A172 (cell line): ENCODE measurements at places on chromosomes 4 and X. TPM values are rescaled to one million over a fixed set of nuclear protein-coding genes. Genes with fewer than 3 reads are reported as not detected.
A peak's percentile ranks its signal among the peaks of the same experiment; 100 is the strongest.

GRCh38 chrX:9482837-9483236 is 18.0 kb downstream of the TBL1X start:
- DNase-seq, result no peak

DNA sequence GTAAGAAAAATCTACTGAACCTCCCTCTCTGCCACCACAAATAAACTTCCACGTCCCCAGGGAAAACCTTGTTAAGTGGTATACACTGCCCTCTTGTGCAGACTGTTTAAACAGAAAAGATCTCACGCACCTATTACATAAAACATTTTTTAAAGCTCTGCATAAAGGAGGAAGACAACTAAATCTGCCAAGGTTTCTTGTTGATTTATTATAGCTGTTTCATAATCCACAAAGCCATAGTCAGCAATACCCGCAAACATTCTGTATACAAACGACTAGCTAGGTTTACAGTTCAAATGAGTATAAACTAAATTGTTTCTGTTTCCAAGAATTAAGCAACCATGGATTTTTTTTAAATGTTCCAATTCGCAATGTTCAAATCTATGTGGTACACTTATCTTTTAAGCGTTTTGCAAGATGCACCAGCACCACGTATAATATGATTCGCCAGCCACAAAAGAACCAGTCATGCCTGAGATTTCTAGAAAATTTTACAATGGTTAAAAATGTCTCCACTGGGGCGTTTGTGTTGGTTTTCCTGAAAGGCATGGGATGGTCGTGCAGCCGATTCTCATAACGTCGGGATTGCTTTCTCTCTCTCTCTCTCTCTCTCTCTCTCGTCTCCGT is 164.6 kb downstream of the PRKX start:
- DNase-seq, result peak; percentile 72

DNA sequence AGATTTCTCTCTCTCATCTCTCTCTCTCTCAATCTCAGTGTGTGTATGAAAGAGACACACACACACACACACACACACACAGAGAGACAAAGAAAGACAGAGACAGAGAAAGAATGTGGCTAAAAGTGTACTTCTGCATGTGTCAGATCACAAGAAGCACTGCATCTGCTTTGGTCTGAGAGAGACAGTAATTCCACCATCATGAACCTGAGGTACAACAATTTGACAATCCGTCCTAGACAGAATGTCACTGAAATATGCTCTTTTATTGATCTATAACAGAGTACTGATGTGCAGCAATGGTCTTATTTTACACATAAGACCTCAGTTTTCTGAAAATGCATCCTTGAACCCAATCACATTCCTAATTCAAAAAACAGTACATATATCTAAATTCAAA is 576.2 kb upstream of the SMIM31 start:
- no peak for DNase-seq

DNA sequence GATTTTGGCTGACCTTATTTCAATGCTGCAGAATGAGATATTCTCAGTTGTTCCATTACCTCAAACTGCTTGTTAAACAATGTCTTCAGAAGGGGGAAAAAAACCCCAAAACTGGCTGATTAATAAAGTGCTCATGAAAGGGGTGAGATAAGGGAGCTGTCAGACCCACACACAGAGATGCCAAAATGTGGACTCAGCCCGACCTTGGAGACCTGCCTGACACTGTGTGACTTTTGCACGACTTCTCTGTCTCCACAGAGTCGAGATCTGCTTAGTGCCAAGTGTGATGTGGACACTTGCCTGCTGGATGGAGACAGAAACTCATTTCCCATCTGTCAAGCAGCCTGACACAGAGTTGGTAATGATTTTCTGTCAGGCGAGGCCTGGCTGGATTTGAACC is 31.5 kb downstream of the REELD1 start:
- DNase-seq, result no peak

- DNase-seq, result peak; percentile 71
Observed at GRCh38 chr4:38266616-38267015, 306.4 kb downstream of the PTTG2 start.

DNA sequence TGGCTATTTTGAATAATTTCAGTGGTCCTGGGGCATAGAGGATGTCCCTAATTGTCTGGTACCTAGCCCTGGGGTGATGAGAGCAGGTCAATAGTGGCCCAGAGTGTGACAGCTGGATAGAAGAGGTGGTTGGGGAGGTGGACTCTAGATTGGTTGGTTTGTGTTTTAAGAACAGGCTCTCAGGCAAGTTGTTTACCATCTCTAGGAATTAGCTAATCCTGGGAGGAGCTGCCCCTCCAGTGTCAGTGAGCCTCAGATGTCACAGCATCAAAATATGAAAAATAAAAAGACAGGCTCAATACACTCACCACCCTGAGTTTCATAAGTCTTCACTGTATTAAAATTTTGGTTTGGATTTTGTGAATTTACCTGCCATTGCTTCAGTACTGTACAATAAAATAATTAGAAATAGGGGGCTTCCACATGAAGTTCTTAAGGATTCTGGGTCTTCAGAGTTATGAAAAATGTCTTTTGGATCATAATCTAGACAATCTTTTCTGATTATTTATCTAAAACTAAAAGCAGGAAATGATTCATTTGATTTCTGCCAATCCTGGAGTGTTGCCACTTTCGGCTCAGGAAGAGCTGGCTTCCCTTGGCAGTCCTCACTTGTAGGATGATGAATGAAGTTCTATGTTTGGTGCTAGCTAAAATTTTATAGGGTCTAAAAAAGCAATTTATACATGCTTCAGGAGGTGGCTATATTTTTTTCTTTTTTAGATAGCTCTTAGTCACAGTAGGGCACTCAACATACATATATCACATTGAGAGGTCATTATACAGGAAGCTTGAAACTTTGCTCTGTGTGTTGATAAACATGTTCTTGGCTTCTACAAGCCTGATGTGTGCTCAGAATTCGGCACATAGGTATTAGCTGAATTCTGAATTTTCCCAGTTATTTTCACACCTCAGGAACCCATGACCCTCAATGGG is 395.1 kb downstream of the RAB28 start:
- peak; percentile 18 for DNase-seq

DNA sequence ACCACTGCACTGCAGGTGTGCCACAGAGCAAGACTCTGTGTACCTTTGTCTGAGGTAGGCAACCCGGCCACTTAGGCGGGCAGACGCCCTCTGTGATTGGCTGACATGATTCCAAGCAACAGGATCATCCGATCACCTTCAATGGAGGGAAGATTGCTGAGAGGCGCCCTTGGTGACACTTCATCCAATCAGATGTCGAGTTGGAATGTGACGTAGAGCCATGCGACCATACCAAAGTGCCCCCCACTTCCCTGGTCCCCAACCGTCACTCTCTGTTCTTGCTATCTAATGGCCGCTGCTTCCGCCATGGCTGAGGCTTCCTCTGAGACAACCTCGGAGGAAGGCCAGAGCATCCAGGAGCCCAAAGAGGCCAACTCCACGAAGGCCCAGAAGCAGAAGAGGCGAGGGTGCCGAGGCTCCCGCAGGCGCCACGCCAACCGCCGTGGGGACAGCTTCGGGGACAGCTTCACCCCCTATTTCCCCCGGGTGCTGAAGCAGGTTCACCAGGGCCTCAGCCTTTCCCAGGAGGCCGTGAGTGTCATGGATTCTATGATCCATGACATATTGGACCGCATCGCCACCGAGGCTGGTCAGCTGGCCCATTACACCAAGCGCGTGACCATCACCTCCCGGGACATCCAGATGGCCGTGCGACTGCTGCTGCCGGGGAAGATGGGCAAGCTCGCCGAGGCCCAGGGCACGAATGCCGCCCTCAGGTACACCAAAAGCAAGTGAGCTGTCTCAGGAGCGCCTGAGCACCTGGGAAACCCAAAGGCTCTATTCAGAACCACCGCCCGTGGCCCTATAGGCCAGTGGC is at the start of gene H2BW2:
Gene H2BW2, plus strand, starts transcription at position 268 of the 817 bp plus-strand sequence. Its CDS starts 39 bp downstream, at position 307.
- no peak for DNase-seq

DNA sequence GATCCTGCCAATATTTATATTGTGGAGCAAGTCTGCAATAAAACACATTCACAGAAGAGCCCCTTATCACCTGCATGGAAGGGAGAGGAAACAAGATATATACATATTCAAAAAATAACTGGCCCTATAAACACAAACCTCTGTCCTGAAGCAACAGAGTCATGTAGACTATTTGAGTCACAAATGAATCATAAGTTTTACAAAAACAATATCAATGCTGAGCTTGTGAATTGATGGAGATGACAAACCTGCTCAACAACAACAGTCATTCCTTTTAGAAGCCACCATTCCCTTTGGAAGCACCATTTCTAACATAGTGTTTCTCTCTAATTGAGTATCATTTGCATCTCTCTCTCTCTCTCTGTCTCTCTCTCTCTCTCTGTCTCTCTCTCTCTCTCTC is 313.9 kb downstream of the MID1IP1 start:
- no peak for DNase-seq

SHROOM2 gene
- 1.4 and 2.8 TPM in 2 replicates for total RNA-seq

TENM3 gene
- total RNA-seq, result 87.7 and 92.1 TPM in 2 replicates

CLNK gene
- not detected in 2 replicates for total RNA-seq

AMBN gene
- total RNA-seq, result 0.17 TPM in 1 of 2 replicates, not detected in the other

TMEM47 gene
- 0.12 and 0.76 TPM in 2 replicates for total RNA-seq
